Islet precursor cell (in vitro differentiated cells): ENCODE measurements at places on chromosomes 7 and 10.

GRCh38 chr10:137031-137430, 1.8 kb downstream of the ZMYND11 start:
- DNase-seq: peak; percentile 68

- no peak for DNase-seq
These were observed 131.6 kb upstream of the AHR start for GRCh38 chr7:17166824-17167379.

DNA sequence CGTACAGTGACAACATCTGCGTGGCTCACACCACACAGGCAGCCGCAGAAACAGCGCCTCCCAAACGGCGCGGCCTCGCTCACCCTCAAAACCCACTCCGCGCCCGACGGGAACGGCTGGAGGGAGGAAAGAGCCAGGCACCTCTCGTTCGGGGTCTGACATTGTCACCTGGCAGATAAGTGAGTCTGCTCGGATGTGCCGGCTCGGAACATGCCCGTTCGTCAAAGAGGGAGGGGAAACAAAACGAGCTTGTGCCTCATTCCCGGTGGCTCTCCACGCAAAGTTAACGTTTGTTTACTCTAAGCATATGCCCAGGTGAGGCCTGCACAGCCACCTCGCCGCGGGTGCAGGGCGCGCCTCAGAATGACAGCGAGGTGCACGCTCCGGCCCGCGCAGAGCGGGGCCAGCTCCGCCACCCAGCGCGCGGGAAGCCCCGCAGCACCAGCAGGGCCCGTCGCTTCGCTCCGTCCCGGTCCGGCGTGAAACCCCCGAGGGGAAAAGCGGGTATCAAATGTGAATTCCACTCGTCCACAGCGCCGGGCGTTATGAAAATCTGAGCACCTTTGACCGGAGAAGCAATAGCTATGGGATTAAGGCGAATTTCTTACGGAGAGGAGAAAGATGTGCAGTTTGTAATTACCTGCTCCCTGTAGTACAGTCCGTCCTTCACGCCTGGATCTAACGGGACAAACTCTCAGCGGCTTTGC, 13.1 kb downstream of the CNPY1 start:
- DNase-seq: no peak

DNA sequence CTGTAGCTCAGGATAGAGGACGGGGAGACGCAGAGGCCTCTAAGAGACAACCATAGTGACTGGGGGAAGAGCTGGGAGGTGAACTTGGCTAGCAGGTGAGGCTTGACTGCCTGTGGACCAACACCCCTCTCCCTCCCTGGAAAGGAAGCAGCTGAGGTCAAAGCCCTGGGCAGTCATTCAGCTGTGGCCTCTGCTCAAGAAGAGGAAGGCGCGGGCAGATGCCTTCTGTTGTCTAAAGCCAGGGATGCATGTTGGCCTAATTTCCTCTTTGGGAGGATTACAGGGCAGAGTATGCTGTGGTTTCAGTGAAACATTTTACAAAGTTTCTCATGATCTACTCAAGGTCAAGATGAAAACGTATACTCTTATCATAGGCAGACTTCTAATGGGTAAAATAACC, 327.1 kb downstream of the PRPF18 start:
- DNase-seq: peak; percentile 35

DNA sequence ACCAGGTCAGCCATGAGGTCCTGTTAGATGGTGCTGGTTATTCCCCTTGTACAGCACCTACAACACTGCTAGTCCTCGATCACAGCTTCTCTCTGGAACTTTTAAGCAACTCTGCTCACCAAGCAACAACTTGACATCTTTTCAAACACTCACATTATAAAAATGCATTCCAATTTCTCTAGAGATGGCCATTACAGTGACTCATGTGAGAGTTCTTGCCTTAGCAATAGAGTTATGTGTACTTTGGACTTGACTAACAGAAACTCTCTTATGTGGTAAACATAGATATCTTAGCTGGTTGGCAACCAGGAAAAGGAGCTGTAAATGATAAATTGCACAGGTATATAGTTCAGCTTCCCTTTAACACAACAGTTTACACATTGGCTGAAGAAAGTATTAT, 122.2 kb downstream of the PDE1C start:
- DNase-seq: no peak

GRCh38 chr7:150968734-150969372, 9.3 kb downstream of the KCNH2 start:
- no peak for DNase-seq

DNA sequence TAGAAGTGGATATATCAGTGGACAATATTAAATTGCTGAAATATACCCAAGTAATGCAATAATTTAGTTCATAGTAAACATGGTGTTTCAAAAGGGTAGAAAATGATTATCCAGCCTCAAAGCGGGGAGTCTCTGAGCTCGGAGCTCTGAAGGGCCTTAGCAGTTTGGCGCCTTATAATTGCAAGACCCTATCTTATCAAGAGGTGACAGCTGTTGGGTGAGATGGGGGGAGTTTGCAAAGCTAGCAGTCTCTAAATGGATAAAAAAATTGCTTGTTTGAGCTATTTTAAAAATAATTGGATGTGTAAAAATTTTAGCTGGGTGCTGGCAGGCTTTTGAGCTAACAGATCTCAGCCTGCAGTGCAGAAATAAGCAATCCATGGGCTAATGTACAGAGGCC, 219.2 kb downstream of the CCSER2 start:
- no peak for DNase-seq

GRCh38 chr10:49241385-49241784, 53.2 kb upstream of the TMEM273 start:
- no peak for DNase-seq

- DNase-seq: peak; percentile 59
These were observed 130.5 kb downstream of the CDK14 start for GRCh38 chr7:90726623-90727022.

DNA sequence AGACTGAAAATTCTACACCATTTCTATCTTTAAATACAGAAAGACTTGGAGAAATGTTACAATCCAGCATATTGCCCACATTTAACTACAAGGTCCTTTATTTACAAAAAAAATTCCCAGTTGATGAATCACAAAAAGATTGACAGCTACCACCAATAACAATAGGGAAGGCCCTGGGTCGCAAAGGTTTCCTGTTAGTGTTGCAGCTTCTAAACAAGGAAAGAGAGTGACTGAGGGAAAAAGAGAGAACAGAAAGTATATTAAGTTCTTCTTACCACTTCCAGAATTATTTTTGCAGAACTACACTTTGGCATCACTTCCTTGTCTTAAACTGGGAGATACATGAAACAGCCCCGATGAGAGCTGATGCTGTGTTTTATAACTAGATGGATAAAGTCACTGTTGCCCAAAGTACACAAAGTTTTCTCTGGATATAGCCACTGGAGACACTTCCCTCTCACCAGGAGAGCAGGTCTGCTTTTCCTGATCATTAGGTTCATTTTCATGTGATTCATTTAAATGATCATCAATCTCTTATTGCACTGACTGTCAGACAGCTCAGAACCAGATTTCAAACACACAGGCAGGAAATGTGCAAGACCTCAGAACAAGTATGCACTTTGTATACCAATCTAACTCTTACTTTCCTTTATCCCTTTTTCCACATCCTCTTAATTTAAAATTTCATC, 57.0 kb downstream of the SHTN1 start:
- DNase-seq: peak; percentile 67

GRCh38 chr10:123445261-123445775, 220.8 kb upstream of the GPR26 start:
- no peak for DNase-seq

DNA sequence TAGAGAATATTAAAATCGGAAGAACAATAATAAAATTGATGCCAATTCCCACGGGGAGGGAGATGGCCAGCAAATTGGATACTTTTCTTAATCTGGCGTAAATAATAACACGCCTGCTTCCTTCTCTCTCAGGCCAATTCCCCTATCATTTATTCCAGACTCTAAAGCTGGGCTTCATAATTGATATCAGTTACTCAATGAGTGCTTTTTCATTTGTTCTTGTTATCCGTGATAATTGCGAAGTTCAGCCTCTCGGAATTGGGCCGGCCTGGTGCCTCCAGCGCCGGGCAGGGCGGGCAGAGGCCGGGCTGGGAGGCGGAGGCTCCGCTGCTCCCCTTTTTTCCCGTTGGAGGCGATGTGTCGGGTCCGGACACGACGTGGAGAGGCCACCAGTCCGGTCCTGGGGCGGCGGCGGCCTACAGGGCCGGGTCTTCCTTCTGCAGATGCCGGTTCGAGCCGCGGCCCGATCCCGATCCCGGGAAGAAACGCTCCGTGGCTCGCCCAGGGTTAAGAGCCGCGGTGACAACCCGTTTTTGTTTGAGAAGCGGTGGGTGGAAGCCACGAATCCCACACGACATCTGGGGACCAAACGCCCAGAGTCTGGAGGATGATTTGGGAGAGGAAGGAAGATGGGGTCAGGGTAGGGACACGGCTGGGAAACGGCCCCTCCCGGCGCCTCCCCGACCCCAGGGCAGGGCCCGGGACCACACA, 13.6 kb downstream of the UNCX start:
- no peak for DNase-seq

- no peak for DNase-seq
These were observed 255.0 kb upstream of the SP8 start for GRCh38 chr7:21041666-21042065.

DNA sequence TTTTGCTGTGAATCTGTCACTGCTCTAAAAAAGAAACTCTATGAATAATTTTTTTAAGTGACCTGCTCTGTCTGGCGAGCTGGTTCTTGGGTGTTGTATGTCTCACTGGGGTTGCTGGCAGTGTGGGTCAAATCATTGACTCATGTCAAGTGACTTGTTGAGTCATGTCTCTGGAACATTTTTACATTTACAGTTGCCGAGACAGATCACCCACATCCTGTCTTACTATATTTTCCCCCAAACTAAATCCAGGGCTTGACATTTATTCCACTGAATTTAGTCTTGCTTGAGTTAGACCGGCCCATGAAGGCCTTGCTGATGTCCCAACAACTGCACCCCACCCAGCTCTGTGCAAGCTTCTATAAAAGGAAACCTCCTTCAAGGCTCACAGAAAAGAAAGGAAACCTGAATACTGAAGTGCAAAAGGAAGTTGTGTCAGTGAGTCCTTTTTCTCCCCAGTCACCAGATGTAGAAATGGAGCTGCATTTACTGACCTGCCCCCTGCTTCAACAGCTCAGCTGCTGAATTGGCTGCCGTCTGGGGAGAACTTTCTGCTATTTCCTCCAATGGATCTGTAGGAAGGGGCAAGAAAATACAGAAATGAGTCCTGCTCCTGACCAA, 290.3 kb downstream of the TNS3 start:
- no peak for DNase-seq
